GF-D8 (cell line): ENCODE measurements at places on chromosomes 5 and 9.

GRCh38 chr9:95505717-95506427, 10.9 kb downstream of the PTCH1 start:
- DNase-seq, result peak; percentile 8

GRCh38 chr5:79407591-79407990, 106.3 kb downstream of the HOMER1 start:
- no peak for DNase-seq

DNA sequence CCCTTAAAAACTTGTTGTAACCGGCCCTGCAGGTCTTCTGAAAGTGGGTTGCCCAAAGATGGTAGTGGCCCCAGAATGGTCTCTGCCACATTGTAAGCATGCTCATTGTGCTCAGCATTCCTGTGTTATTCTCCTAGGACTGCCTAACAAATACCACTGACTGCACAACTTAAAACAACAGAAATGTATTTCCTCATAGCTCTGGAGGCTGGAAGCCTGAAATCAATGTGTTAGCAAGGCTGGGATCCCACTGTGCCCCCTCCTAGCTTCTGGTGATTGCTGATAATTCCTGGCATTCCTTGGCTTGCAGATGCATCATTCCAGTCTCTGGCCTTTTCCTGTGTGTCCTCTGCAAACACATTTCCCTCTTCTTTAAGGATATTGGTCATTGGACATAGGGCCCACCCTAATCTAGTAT, 3.4 kb upstream of the GCNT4 start:
- no peak for DNase-seq

DNA sequence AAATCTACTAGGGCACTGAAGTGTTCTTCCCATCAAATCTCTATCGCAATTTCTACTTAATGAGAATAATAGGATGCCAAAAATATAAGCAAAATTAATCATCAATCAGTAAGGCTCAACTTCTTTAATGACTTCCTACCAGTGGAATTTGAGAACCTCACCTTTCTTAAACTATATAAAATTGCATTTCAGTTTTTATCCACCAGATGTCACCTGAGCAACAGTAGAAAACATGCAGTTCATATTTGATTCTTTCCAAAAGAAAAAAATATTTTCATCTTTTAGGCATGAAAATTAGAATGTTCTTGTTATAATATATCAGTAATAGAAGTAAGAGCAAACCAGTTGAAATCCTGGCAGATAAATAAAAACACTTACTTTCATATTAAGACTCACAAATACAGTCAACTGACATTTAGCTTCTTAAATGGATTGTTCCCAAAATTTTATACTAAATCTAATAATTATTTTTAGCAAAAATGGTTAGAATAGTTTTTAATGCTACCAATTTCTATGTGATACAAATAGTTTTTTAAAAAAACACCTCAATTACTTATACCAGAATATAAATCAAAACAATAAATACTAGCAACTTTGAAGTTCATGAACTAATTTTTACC, 13.4 kb upstream of the CCDC112 start:
- no peak for DNase-seq

- no peak for DNase-seq
Observed at GRCh38 chr9:99340281-99340680, 118.2 kb downstream of the SEC61B start.

- no peak for DNase-seq
Observed at GRCh38 chr9:8494571-8494970, 695.0 kb upstream of the DMAC1 start.

DNA sequence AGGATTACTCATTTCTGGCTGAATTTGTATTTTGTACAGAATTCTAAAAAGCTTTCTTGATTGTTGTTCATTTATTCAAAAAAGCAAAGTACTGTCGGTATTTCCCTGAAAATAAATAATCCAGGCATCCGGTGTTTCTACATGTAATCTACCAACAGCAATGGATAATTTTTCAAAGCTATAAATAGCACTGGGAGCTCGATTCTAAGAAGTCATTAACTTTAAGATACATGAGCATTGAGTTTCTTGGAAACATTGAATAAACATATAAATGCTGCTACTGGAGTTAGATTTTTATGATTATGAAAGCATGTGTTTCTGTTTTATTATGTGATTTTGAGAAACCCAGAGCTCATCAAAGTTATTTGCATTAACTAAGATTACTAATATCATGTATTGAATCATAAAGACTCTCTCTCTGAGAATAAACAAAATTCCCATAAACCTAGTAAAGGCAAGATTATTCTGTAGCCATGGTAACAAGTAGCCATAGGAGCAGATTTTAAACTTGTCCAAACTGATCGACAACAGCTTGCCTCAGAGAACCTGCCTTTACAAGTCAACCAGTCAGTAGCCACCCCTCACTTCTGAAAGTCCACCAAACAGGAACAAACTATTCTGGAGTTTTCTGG, 197.0 kb downstream of the DRD1 start:
- DNase-seq, result no peak

- no peak for DNase-seq
Observed at GRCh38 chr5:375921-376798, 54.6 kb downstream of the AHRR start.

DNA sequence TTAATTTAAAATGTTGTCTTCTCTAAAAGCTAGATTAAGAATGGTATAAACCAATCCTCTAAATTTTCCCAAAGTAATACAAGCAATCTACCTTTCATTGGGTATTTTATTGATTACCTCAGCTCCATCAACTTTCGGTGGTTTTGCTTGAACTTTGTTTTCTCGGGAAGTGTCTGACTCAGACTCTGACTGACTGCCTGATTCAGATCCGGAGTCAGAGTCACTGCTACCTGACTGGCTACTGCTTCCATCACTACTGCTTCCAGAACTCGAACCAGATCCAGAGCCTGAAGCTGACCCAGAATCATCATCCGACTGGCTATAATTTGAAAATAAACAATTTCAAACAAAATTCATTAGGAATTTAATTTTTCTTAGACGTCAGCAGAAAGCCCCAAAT, 24.0 kb downstream of the CHD1 start:
- DNase-seq, result no peak

DNA sequence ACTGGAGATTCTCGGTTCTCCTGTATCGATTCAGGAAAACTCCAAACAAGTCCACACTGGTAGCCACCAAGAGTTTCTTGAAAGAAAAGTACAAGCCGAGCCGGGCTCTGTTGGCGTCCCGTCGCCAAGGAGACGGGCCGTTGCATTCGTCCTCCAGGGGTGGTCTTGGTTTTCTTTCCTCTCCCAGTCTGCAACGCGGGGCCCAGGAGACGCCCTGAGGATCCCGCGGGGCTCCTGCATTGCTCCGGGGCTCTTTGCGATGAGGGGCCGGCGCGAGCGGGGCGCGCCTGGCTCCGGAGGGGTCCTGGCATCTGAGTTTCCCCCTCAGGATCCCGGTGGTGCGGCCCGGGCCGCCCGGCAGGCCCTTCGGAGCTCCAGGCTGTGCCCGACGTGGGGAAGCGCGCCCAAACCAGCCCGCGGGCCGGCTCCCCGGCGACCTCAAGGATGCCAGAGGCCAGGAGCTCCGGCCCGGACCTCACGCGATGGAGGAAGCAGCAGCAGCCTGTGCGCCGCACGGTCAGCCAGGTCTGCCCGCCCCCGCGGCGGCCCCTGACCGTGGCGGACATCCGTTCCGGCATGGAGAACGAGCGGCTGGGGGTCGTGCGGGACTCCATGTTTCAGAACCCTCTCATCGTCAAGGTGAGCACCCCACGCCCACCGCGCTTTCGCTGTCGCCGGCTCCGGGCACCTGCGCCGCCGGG, at the start of gene CFAP77:
TSS of gene CFAP77 (plus strand) at position 384 of the 701 bp plus-strand sequence. CDS start at position 445, 61 bp downstream.
- DNase-seq, result no peak

DNA sequence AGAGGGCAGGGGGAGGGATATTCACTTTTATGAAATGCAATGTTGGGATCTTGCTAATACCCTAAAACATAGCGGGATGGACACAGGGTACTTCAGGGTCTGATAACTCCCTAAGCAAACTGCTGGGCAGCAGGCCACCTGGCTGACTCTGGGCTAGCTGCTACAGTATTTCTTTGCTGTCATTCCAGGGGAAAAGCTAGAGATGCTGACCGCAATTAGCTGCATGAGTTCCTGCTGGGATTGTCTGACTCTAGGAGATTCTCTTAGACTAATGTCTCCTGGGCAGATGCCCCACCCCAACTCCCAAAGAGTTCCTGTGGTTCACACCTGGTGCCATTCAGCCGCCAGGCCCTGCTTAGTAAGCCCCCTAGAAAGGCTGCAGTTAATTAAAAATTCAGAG, 69.9 kb downstream of the PSAT1 start:
- DNase-seq, result no peak

DNA sequence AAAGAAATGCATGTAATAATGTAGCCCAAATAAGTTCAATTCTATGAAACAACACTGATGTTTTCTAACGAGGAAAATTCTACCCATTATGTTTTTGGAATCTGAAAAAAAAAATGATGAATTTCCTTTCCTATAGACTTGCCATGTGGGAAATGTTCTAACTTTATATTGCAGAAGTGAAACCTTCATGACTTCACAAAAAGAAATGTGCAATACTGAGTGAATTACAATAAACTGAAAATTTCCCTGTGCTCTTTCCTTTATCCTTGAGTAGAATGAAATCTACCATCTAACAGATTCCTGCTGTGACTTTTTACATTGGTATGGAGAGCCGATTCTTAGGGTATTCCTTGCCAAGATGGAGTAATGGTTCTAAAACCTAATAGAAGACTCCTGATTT, 1622.5 kb downstream of the MAT2B start:
- DNase-seq, result no peak

DNA sequence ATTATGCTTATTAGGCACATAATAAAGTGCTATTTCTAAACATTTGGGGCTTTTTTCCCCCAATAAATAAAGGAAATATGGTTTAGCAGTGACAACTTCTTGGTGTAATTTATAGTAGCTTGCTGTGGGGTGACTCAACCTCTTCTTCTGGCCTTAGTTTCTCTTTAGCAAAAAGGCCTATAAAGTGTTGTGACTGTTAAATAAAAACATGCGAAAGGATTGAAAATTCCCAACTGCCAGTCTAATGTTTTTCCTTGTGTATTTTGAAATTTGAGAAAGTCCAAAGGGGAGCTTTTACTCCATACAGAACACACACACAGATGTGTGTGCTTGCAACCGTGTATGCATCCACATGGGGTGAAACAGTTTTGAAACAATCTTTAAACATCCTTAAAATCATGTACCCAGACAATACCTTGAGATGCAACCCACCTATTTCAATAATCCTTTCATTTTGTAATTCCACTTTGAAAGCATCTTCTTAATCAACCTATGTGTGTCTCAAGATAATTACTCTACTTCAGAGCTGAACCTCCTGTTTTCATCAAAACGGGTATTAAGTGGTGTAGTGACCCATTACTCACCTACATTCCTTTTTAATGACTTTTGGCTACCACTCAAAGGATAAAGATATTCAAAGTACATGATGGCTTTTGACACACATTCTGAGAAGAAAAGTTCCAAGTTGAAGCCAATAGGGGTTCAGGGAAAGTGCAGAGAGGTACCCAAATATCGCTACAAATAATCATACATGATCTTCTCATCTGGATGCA, 123.8 kb downstream of the DROSHA start:
- DNase-seq, result no peak

DNA sequence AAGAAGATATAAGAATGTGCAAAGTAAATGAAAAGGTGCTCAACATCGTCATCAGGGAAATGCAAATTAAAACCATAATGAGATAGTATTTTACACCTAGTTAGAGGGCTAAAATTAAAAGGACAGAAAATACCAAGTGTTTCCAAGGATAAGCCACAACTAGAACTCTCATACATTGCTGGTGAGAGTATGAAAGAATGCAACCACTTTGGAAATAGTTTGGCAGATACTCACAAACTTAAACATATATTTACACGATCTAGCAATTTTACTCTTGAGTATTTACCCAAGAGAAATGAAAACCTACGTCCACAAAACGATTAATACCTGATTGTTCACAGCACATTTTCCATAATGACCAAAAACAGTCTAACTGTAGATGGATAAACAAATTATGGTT, 51.5 kb downstream of the AOPEP start:
- no peak for DNase-seq

- DNase-seq, result no peak
Observed at GRCh38 chr5:131460867-131461572, 174.0 kb downstream of the RAPGEF6 start.

DNA sequence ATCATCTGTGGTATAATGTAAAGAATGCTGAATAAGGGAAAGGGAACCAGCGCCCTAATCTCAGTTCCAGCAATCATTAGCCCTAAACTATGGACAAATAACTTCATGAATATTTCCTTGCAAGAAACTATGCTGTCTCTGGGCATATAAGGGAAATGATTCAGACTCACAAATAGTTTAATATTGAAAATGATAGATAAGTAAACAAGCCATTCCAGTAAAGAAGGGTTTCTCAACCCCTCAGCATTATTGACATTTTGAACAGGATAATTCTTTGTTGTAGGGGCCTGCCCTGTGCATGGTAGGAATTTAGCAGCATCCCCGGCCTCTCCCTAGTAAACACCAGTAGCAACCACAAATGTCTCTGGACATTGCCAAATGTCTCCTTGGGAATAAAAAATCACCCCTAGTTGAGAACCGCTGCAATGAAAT, 23.8 kb downstream of the C5 start:
- DNase-seq, result no peak

- no peak for DNase-seq
Observed at GRCh38 chr5:17966640-17967402, 332.6 kb downstream of the TAF11L14 start.

- no peak for DNase-seq
Observed at GRCh38 chr5:16791904-16792597, 144.0 kb downstream of the MYO10 start.

GRCh38 chr9:6681147-6681956, 35.8 kb upstream of the GLDC start:
- DNase-seq, result peak; percentile 91

GRCh38 chr5:9054322-9054721, 491.6 kb downstream of the SEMA5A start:
- no peak for DNase-seq

- no peak for DNase-seq
Observed at GRCh38 chr5:64653766-64654560, 36.3 kb upstream of the SHISAL2B start.

DNA sequence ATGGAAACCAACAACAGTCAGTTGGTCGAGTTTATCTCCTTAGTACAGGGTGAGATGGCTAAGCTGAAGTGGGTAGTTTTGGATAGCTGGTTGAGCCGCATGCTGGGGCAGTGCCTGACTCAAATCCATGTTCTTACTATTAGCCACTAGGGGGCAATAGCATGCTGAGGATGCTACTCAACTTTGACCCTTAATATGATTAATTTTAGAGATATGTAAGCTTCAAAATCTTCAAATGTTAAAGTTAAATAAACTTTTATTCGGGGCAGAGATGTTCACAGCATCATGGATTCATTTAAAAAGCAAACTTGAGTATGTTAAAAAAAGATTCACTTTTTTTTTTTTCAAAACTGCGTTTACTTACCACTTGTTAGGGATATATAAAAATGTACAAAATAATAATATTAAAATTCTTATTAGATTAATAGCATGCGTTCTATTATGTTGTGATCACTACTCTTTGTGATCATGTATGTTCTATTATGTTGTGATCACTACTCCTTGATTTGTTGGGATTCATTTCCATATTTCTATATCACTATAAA, 57.0 kb downstream of the C9orf153 start:
- no peak for DNase-seq
